ENCODE measurements at places on chromosomes 3 and 15.

- no peak for DNase-seq
Measured at GRCh38 chr3:183497313-183497712, 58.2 kb downstream of the KLHL6 start.

DNA sequence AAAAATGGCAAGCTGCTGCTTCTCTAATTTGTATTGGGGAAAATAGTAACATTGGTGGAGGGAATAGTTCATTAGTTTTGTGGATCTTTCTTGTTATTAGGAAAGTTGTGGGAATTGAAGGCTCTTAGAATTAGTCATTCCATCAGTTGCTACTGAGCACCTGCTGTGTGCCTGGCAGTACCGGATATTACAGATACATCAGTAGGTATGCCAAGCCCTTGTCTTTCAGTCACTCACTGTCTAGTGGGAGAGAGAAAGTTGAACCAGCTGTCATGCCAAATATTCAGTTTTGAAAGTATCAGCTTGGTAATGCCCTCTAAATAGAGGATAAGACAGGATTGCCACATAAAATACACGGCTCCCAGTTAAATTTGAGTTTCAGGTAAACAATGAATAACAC, 32.5 kb downstream of the IGSF10 start:
- DNase-seq: no peak

DNA sequence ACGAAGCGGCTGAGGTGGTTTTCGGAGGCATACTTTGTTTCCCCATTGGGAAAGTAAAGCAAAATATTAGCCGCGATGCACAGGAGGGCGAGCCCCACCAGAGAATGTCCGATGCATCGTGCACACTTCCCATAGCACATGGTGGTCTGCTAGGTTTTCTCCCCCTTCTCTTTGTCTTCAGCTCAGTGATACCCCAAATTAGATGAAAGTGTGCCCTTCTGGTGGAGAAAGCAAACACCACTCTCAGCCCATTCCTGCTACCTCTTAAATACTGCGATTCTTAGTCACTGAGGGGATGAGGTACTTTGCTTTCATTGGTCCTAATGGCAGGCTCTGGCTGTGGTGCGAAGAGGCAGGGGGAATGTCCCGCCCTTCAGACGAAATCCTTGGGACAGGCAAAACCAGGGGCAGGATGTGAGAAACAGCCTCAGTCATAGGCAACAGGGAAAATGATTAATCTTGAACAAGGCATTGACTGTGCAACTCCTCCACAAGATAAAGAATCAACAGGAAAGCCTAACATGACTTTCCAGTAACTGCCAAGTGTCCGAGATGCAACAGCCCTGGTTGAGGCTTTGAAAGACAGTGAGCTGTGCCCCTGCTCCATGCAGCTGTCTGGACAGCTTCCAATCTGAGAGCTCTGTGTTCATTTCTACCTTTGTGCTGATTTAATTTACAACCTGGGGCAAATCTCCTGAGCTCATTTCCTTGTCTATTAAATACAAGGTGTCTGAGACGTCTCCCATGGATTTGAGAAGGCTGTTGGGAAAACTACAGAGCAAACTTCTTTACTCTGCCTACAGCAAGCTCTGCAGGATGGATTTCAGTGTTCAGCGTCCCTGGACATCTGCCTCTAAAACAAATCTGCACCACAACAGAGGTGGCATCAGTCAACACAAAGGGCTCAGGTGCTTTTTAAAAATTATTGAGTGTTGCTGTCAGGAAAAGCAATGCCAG, at the start of gene TM4SF1:
Gene TM4SF1, minus strand, starts transcription at position 242 of the 957 bp plus-strand sequence. Its CDS starts 102 bp downstream, at position 140.
- no peak for DNase-seq

- no peak for DNase-seq
Measured at GRCh38 chr3:126389794-126390146, 4.9 kb upstream of the CFAP100 start.

- DNase-seq: peak; percentile 1
Measured at GRCh38 chr3:152071924-152072323, 196.8 kb upstream of the MBNL1 start.

DNA sequence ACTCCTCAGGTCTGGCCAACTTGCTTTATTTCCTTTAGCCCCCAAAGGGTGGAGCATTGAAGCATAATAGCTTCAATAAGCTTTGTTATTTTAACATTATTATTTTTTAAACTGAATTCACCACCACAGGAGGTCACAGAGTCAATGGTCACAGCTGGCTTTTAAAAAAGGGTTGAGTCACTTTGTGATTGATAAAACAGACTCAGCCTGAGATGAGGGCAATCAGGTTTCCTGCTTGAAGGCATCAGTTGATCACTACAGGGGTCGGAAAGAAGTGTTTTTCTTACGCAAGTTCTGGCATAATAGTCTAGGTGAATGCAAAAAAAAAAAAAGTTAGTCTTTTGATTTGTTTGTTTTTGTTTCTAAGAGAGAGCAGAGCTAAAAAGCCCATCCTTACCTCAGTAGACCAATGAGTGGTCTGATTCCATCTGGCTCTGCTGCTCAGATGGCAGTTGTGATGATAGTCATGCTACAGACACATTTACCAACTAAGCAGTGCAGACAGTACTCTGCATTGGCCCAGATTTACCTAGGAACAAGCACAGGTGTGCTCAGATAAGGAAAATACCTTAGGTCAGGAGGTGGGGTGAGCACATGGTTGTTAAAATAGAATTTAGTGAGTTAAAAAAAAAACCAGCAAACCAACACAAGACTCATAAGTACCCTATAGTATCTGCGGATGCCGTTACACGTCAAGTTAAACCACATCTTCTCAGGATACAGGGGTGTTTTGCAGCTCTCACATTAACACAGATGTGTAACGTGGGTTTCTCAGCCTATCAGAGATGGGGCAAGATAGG, 22.6 kb downstream of the ZNF80 start:
- peak; percentile 83 for DNase-seq

DNA sequence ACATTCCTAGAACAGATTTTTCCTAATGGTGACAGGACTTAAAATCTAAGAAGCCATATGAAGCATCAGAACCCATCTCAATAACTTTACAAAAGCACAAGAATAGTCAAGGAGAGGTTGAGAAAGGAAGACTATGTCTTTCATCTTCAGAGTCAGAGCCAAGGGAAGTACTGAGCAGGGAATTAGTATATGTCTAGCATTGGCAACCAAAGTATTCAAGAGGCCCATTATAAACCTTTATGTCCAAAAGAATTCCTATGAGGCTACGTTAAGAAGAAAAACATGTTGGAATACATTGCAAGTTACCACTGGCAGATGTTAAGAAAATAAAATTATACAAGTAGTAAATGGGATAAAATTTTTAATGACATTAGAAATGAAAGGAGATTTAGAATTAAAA, 150.5 kb downstream of the MAGI1 start:
- DNase-seq: no peak

DNA sequence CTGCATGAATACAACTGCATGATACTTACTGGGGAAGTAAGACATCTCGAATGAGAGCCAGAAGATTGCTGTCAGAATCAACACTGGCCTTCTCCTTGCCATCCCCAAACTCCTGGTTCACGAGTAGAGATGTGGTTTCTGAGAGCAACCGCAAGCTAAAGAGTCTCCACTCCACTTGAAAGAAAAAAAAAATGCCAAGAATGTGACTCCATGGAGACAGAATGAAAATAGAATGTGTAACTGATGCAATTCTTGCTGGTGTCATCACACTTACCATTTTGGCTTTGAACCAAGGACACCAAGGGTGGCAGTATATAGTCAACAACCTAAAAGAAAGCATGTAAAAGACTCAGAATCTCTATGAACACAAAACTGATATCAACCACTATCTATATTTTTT, 280.4 kb downstream of the ULK4 start:
- no peak for DNase-seq

- no peak for DNase-seq
Measured at GRCh38 chr3:158748237-158748828, 16.1 kb upstream of the RARRES1 start.

GRCh38 chr15:20665653-20666052, 124.1 kb upstream of the GOLGA6L6 start:
- DNase-seq: no peak

- DNase-seq: no peak
Measured at GRCh38 chr3:61569856-61570580, 8.6 kb downstream of the PTPRG start.

DNA sequence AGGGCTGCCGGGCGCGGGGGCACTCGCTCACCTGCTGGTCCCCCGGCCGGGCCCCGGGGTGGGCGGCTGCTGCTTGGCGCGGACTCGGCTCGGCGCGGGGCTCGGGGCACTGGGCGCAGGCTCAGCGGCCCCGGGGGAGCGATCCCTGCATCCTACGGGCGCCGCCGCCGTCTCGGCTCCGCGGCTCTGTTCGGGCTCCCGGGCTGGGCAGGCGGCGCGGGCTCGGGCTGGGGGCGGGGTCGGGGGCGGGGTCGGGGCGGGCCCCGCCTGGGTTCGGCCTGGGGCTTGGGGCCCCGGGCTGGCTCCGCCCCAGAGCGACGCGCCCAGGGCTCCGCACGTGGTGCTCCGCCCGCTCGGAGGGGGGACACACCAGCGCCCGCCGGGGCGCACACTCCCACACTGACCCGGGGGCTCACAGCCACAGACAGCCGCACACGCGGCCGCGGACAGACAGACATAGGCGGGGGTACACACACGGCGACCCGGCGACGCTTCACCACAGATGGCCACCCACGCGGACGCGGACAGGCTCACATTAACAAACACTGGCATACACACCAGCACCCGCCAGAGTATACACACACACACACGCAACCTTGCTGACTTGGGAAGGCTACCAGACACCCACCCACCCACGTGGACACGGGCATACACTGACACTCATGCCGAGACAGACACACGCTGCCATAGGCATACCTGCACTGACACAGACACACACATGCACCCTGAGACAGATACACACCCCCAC, at the start of gene SCN5A:
Gene SCN5A, minus strand, starts transcription at position 188 of the 748 bp plus-strand sequence. CDS start 16,380 bp downstream, outside the sequence.
- DNase-seq: peak; percentile 63

DNA sequence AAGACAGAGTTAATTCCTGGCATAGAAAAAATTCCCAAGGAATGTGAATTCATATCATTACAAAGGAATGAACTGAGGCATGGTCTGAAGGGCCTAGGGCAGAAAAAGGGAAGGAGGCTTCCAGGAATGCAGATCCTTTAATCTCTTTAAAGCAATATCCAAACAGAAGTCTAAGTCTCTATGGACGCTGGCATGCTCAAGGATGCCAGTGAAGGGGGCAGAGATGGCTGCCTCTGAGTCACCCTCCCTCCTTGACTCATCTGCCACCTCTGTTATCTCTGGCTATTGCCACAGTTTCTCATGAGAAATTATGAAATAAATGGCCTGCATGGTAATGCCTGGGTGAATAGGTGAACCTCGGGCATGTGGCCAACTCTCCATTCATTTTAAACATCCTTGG, 96.3 kb upstream of the BCL6 start:
- no peak for DNase-seq

DNA sequence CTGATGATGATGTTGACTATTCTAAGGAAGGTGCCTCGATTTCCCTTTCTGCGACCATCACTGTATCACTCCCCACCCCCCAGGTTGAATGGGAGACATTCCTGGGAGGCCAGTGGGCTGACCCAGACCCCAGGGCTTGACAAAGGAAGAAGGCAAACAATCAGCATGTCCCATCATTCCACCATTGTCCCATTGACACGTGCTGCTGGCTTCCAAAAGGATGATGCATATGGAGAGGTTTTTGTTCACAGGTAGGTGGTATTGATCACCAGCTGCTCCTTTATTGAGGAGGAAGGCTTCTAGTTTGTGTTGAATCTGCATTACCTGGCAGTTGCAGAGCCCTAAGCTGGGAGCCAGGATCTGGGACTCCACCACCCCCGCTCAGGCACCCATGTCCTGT, 30.4 kb downstream of the RASGRF1 start:
- DNase-seq: no peak

DNA sequence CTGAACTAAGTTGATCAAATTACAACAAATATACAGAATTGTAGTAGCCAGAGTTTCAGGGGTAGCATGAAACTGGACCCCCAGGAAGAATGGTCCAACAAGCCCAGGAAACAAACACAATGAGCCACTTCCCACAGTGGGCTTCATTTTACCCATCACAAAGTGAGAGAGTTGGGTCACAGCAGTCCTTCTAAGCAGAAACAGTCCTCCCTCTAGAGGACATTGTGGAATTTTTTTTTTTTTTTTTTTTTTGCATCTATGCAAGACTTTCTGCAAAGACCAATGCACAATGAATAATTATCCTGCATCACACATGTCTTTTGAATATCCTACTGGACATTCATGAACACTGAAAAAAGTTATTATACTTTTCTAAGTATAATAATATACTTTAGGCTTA, 73.8 kb upstream of the ATP13A5 start:
- DNase-seq: no peak

DNA sequence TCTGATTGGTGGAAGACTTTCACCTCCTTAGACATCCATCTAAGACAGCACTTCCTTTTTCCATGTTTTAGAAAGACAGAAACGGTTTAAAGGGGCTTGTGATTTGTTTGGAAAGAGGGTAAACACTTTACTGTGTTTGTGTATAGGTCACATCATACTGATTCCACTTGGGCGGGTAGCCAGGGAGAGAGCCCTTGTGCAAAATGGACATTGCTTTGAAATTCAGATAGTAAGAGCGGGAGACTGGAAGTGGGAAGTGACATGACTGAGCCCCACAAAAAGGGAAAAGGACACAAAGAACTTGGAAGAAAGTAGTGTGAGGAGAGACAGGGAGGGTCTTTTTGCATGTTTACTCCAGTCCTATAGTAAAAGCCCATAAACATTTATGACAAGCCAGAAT, 195.6 kb upstream of the CNTN4 start:
- no peak for DNase-seq

GRCh38 chr3:172687501-172687900, 23.4 kb downstream of the NCEH1 start:
- DNase-seq: no peak

DNA sequence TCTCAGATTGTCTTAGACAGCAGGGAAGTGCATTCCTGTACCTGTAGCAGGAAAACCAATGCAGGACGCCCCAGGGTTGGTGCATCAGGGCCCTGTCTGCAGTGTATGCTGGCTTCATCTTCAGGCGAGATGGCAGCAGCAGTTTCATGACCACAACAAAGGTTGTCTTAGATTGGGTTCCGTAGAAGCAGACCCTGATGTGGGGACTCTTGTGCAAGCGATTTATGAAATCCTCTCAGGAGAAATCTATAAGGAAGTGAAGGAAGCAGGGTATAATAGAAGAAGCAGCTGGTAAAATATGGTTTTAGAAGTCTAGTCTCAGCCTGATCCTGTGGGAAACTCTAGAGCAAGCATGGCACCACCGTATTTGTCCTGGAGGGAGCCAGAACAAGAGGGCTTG, 25.0 kb downstream of the DNAH1 start:
- no peak for DNase-seq

DNA sequence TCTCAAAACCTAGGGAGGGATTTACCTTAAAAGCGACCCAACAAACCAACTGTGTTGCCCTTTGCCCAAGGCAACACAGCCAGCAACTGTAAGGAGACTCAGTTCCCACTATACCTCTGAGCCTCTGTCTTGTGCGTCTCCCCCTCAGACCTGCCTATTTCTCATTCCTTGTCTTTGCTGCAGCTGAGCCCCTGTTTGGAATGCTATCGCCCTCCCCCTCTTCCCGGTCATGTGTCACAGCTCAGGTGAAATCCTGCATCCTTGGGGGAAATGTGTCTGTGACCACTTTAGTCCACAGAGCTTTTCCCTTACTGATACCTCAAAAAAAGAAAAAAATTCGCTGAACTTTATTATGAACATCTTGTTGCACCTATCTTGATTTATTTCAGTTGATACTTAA, 52.0 kb upstream of the LRIG1 start:
- no peak for DNase-seq

GRCh38 chr3:111598139-111598538, 3.0 kb upstream of the ZBED2 start:
- DNase-seq: no peak

- DNase-seq: no peak
Measured at GRCh38 chr3:124676236-124676635, 54.0 kb upstream of the UMPS start.

All from CD4-positive, alpha-beta T cell treated with Interleukin-1 beta for 1 hour (primary cell).